ENCODE measurements at places on chromosomes 1 and 21.

GRCh38 chr21:45248893-45249381 lies 38.8 kb downstream of the POFUT2 start:
- peaks cover 10% of the 10 kb centered on the region for H3K4me1 ChIP-seq
- no peaks in the 10 kb centered on the region for H3K36me3 ChIP-seq
- DNase-seq: peak; percentile 66
- peak overlapping the region; percentile 71 for H3K4me3 ChIP-seq

DNA sequence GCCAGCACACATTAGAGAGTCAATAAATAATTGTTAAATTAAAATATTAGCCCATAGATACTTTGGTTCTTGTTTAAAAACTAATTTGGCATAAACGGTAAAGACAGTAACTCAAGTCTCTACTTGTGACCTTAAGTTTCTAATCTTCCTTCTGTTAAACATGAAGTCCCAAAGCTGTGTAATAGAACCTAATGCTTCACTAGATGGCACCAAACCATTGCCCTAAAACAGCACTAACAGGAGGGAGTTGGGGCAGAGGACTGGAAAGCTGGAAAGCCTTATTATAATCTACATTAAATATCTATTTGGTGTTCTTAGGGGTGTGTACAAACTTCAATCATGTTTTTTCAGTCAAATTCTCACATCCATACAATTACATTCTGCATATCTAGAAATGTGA lies 176.7 kb downstream of the OLFM3 start:
- H3K27me3 ChIP-seq: peaks cover 4% of the 10 kb centered on the region
- H3K27ac ChIP-seq: no peak overlapping the region
- no peak overlapping the region for H3K4me3 ChIP-seq
- no peak for DNase-seq
- H3K4me1 ChIP-seq: no peaks in the 10 kb centered on the region

DNA sequence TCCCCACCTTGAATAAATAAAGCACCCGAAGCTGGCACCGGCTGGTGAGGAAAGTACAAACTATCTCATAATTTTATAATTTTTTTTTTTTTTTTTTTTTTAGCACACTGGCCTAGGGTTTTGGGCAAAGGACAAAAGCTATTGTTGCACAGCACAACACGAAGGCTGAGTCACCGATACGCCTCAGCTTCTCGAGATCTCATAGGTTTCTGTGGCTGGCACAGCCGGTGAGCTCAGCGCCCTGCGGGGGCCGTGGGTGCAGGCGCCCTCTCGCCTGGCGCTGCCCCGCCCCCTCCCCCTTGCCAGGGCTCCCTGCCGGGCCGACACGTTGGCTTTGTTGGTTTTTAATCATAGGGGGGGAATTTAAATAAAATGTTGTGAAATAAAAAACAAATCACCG lies 17.2 kb downstream of the CASZ1 start:
- no peak for DNase-seq
- no peak overlapping the region for H3K27ac ChIP-seq
- no peak overlapping the region for H3K4me3 ChIP-seq
- no peaks in the 10 kb centered on the region for H3K4me1 ChIP-seq
- H3K27me3 ChIP-seq: peaks cover 7% of the 10 kb centered on the region

- no peaks in the 10 kb centered on the region for H3K27me3 ChIP-seq
- no peak for DNase-seq
- no peak overlapping the region for H3K27ac ChIP-seq
These were observed 482.1 kb upstream of the ADAMTS5 start for GRCh38 chr21:27448960-27449359.

- H3K27me3 ChIP-seq: no peaks in the 10 kb centered on the region
- no peaks in the 10 kb centered on the region for H3K36me3 ChIP-seq
- no peak overlapping the region for H3K4me3 ChIP-seq
- peaks cover 30% of the 10 kb centered on the region for H3K4me1 ChIP-seq
These were observed 40.5 kb upstream of the SRP9 start for GRCh38 chr1:225737161-225737560.

Data from type B pancreatic cell (in vitro differentiated cells).